ENCODE measurements at places on chromosomes 5 and 9.
A peak's percentile ranks its signal among the peaks of the same experiment; 100 is the strongest.

DNA sequence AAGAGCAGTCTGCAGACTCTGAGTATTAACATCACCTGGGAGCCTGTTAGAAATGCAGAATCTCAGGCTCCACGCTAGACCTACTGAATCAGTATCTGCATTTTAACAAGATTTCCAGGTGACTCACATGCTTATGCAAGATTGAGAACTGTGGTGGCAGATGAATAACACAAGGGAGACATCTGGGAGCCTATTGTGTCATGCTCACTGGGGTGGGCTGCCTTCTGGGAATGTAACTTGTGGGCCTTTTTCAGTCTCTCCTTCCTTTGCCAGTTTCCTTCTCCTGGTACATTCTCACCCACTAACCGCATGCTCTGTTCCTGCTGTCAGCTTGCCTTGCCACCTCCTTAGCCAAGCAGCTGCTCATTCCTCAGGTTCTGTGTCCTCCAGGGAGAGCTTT lies 176.6 kb upstream of the C9orf72 start:
- H3K36me3 ChIP-seq, result no peaks in the 10 kb centered on the region
- H3K4me1 ChIP-seq, result no peaks in the 10 kb centered on the region
- no peak for ATAC-seq
- H3K27ac ChIP-seq, result no peak overlapping the region
- H3K27me3 ChIP-seq, result no peaks in the 10 kb centered on the region

DNA sequence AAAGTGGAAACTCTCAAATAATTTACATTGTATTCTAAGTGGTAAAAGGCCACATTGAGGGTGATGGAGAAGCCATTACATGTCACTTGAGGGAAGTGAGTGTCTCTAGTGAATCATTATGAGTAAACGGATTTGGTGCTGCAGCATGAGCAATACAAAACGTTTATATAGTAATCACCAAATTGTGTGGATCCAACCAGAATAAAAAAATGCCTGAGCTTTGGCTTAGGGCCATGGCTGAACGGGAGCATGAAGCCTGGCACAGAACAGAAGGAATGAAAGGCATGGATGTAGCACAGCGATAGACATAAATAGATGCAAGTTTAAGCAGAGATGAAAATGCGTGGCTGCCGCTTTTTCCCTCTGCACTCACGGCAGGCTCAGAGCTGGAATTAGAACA lies 58.3 kb downstream of the PTTG1 start:
- no peak for ATAC-seq
- H3K27ac ChIP-seq, result no peak overlapping the region
- no peak overlapping the region for H3K4me3 ChIP-seq

DNA sequence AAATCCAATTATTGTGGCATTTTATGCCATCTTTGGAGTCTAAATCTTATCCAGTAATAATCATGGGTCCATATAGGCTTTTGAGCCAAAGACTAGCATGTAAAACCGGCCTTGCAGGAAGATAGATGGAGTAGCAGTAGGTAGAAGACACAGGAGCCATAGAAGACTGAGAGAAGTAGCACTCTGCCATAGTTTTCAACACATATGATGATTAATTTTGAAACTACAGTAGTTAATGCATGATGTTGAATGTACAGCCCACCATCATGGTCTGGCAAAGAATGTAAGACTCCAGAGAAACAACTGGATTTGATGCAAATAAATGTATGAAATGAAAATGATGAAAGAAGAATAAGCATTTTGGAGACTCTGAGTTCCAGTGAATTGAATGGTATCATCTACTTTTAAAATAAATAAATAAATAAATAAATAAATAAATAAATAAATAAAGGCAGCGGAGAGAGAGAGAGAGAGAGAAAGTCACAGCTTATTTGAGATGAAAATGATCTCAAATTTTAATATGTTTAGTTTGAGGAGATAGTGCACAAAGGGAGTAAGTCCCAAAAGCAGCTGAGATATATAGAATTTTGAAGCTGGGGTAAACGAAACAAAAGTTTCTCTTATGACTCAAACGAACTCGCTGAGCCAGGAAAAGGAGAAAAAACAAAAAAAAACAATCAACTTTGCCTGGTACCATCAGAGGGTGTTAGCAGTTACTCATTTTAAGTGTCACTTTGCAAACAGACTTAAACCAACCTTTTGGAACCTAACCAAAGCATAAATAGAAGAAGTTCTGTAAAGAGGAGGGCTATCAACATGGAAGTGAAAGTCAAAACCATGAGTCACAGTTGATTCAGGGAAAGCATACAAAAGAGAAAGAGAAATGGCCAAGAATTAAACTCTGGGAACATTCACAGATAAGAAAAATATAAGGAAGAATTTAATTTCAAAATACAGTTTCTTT lies 388.7 kb downstream of the CETN3 start:
- H3K4me3 ChIP-seq, result peak overlapping the region; percentile 44
- no peak overlapping the region for H3K27ac ChIP-seq
- ATAC-seq, result no peak
- H3K4me1 ChIP-seq, result no peaks in the 10 kb centered on the region
- H3K27me3 ChIP-seq, result no peaks in the 10 kb centered on the region

DNA sequence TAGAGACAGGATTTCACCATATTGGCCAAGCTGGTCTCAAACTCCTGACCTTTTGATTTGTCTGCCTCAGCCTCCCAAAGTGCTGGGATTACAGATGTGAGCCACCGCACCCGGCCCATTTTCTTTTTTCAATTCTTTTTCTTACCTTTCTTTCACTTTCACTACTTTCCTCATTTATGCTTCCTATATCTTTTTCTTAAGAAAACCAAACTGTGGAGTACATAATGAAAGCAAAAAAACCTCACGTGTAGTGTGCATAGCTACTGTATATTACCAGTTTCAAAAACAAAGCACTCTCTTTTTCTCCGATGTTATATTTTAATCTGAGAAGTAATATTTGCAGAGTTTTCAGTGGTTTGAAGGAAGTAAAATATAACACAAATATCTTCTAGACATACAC lies 8.0 kb upstream of the CAST start:
- no peak for ATAC-seq
- H3K27me3 ChIP-seq, result no peaks in the 10 kb centered on the region
- no peaks in the 10 kb centered on the region for H3K36me3 ChIP-seq
- no peaks in the 10 kb centered on the region for H3K4me1 ChIP-seq

DNA sequence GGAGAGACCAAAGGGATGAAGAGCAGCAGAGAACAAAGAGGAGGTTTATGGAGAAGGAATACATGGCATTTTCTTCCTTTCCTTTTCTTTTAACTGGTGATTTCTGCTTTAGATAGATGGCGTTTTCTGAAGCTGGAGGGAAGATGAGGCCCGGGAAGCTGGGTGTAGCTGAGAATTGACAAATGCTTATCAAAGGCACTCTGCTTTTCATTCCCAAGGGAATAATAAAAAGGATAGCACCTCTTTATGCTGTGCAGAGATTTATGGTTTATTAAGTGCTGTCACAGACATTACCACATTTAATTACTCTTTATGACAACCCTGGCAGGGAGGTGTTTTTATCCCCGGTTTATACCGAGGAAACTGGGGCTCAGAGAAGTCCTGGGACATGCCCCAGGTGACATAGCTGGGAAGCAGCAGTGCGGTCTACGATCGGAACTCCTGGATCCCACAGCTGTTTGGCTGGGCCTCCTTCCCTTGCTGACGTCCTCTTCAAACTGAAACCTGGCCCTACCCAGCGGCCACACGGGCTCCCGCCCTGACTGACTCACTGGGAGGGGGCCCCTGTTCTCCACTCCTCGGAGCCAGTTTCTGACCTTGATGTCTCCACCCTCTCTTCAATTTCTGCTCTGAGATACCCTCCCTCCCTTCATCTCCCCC lies 8.2 kb upstream of the EPB41L4B start:
- ATAC-seq, result peak; percentile 84
- H3K27me3 ChIP-seq, result peaks cover 1% of the 10 kb centered on the region
- no peak overlapping the region for H3K27ac ChIP-seq
- H3K4me3 ChIP-seq, result no peak overlapping the region

Data from gastroesophageal sphincter (tissue), 4 donors.